ENCODE measurements at places on chromosomes 5 and 9.

- no peak for DNase-seq
These were observed 50.4 kb downstream of the EPB41L4B start for GRCh38 chr9:109270441-109270840.

- no peak for DNase-seq
These were observed 15.7 kb downstream of the NUDT12 start for GRCh38 chr5:103546858-103547257.

DNA sequence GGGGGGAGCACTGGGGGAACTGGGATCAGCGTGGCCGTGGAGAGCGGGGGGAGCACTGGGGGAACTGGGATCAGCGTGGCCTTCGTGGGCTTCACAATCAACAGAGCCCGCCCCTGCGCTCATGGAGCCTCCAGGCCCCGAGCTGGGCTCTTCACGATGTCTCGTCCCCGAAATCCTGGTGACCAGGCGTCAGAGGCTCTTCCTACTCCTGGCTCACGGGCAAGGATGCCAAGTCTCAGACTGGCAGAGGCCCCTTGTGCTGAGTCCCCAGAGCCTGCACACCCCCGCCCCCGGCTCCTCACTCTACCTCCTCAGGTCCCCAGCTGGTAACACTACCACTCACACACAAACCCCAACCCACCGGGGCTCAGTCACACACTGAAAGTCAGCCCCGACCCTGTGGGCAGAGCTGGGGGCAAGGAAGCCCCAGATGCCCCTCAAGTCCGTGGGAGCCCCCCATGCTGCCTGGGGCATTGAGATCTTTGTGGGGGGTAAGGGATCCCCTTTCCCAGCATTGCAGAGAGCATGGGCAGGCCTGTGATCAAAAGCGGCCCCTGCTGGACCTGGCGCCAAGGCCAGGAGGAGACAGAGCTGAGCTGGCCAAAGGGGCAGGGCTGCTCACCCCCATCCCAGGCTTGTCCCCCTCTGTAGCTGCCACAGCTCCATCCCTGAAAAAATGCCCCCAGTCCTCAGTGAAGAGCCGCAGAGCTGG lies 26.7 kb downstream of the LHX3 start:
- no peak for DNase-seq

DNA sequence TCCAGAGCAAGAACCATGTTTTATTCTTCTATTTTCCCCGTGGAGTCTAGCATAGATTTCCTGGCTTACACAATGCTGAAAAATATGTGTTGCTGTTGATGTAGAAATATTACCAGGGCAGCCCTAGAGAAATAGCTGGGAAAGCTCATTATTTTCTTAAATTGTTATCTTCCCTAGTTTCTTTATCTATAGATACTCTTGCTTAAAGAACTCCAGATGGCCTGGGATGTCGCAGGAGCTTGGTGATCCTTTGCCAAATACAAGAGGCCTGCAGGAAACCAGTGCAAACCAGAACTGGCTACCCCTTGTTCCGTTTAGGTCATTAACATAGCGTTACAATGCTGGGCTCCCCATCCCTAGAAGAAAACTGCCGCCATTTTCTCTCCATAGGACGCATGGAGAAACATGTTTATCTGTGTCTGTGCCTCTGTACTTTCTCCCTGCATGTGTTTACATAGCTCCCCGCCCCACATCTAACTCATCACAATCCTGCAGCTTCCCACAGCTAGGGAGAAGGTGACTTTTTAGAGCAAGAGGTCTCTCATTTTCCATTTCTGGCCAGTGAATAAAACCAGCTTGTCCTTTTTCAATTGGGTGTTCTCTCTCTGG lies 6.4 kb downstream of the PRLR start:
- no peak for DNase-seq

GRCh38 chr5:138649775-138650174 lies 74.6 kb upstream of the HSPA9 start:
- no peak for DNase-seq

DNA sequence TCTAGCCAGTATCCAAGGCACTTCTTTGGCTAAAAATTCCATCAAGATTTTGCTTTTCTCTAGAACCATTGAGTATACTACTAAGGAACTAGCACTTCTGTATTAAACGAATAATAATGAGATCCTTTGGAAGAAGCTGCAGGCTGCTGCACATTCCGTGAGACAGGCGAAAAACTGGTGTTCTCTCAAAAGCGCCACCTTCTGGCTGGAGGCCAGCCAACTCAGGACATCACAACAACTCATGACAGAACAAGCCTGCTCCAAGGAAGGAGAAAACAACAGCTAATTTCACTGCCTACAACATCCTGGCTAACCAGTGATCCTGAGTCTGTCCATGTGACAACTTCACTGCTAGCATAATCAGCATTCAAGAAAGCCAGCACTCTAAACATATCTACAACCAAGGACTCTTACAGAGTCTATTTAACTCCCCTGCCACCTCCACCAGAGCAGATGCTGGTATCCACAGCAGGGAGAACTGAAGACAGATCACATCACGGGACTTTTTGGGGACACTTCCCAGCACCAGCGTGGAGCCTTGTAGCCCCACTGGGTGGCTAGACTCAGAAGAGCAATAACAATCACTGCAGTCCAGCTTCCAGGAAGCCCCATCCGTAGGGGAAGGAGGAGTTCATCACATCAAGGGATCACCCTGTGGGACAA lies 150.5 kb downstream of the YTHDC2 start:
- peak; percentile 31 for DNase-seq

- no peak for DNase-seq
These were observed 132.8 kb downstream of the MUSK start for GRCh38 chr9:110801426-110801825.

DNA sequence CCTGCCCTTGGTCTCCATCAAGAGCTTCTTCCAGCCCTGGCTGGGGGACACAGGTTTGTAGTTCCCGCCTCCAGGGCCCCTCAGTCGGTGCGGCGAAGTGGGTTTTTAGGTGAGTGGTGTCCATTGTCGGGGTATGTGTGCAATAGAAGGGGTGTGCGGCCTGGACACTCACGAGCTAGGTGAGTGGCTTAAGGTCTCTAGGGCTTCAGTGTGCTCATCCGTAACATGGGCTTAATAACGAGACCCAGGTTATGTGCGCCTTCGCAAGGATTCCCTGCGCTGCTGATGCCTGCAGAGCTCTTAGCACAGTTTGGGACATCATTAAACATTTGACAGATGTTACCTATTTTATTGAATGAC lies 656 bp downstream of the CEP78 start:
- DNase-seq, result no peak

- DNase-seq, result no peak
These were observed 391.3 kb downstream of the SLCO4C1 start for GRCh38 chr5:101904736-101905135.

GRCh38 chr5:145015146-145015545 lies 820.0 kb downstream of the PRELID2 start:
- DNase-seq, result no peak

DNA sequence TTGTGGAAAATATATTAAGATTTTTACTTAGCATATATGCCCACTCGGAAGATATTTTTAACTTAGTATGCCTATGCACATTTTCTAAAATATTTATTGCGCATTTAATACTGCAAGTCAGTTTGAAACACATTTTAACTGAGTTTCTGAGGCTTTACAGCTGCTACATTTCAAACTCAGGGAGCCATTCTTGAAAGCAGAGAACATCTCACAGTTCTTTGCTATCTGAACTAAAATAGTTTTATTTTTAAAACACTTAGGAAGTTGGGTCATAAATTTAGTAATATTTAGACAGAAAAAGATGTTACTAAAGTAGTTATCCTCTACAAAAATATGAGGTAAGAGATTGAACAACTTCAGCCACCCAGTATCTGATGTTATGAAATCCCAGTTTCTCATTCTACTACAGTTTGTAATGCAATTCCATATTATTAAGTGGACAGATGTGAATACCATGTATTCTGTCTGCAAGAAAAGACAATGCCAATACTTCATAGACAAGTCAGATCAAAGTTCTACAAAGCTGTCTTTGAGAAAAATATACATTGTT lies 409.9 kb upstream of the EDIL3 start:
- DNase-seq, result no peak

Data from NCI-H1417 (cell line).